ENCODE measurements at places on chromosomes 7 and 10.

GRCh38 chr10:15491856-15492642 is 121.0 kb upstream of the FAM171A1 start:
- DNase-seq, result no peak

DNA sequence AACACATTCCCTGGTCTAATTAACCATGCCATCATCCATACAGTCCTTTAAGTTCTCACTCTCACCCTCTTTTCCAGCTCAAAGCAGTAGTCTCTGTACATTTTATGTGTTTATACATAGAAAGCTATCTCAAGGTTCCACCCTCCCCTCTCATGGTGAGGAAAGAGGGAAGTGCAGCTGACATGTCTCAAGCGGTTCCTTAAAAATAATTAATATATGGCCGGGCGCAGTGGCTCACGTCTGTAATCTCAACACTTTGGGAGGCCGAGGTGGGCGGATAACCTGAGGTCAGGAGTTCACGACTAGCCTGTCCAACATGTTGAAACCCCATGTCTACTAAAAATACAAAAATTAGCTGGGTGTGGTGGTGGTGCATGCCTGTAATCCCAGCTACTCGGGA is 36.7 kb downstream of the ZC3HAV1 start:
- no peak for DNase-seq

GRCh38 chr10:48632166-48632565 is 27.3 kb upstream of the ARHGAP22 start:
- DNase-seq, result no peak

DNA sequence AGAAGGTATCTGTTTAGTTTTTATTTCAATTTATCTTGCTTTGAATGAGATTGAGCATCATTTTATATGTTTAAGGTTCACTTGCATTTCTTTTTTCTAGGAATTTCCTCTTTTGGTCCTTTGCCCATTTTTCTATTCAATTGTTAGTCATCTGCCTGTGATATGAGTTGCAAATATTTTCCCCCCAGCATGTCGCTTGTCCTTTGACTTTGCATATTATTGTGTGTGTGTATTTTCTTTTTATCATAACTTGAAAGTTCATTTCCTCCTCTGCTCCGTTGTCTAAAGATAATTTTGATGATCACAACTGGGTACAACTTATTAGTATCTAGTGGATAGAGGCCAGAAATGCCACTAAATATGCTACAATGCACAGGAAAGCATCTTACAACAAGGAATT is 132.7 kb upstream of the MDFIC start:
- peak; percentile 40 for DNase-seq

- no peak for DNase-seq
These were observed 39.8 kb upstream of the GPR22 start for GRCh38 chr7:107430057-107430456.

- no peak for DNase-seq
These were observed 7.8 kb upstream of the RBM28 start for GRCh38 chr7:128351296-128352152.

- DNase-seq, result no peak
These were observed 44.4 kb upstream of the CELF2 start for GRCh38 chr10:10973310-10973709.

GRCh38 chr7:26061678-26062603 is 90.1 kb upstream of the NFE2L3 start:
- DNase-seq, result peak; percentile 53

DNA sequence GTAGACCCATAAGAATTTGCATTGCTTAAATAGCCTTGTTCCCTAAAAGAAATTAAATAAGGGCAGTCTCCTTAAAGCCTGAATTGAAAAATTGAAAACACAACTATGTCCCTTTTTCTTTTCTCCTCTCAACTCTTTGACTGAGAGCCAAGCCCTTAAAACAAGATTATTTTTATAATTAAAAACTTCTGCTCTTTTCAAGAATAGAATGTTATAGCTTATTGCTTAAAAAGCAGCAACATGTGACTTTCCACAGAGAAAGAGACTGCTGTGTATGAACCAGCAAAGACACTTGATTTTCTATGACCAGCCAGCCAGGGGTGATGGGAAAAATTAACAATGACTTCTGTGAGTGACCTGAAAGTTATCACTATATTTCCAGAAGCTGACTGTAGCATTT is 295.2 kb upstream of the CELF2 start:
- no peak for DNase-seq

- DNase-seq, result no peak
These were observed 13.5 kb downstream of the DYNC2I1 start for GRCh38 chr7:158869876-158870275.

GRCh38 chr10:25614652-25615051 is 319.4 kb upstream of the MYO3A start:
- DNase-seq, result no peak

GRCh38 chr7:106962751-106963150 is 81.8 kb upstream of the PRKAR2B start:
- no peak for DNase-seq

- no peak for DNase-seq
These were observed 72.0 kb upstream of the CALCR start for GRCh38 chr7:93646538-93646937.

- no peak for DNase-seq
These were observed 134.4 kb downstream of the ARHGAP21 start for GRCh38 chr10:24589265-24589664.

DNA sequence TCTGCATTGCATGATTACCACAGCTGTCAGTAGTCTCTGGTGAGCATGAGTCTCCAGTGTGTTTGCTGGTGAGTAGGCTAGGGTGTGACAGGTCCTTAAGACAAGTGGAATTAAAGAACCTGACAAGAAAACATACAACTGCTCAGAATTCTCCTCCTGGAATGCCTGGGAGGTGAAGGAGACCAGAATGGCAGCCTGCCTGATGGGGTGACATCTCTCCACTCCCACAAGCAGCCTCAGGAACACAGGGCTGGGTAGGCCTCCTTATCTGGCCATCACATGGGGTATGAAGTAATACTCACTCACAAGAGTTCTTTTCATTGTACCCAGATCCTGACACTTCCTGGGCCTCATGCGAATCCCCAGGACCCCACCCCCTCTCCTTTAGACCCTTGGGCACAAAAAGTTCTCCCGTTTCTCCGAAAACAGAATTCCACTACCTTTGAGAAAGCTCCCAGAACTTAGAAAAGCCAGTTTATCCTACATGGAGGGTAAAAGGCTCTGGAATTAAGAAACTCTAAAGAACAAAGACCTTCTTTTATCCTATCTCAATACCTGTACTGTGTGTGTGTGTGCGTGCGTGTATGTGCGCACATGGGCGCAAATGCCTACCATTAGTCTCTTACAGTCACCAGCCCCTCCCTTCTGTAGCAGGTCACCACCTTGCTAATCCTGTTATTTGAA is 33.4 kb upstream of the C1GALT1 start:
- DNase-seq, result no peak

DNA sequence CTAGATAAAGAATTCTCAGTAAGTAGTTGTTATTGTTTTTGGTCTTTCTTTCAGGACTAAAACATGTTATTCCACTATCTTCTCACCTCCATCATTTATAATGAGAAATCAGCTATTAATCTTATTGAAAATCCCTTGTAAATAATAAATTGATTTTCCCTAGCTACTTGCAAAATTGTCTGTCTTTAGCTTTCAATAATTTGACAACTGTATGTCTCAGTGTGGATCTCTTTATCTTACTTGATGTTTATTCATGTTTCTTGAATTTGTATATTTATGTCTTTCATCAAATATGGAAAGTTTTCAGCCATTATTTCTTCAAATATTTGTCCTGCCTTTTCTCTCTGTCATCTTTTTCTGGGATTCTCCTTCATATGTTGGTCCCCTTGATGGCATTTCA is 117.1 kb upstream of the ANTXRL start:
- no peak for DNase-seq

DNA sequence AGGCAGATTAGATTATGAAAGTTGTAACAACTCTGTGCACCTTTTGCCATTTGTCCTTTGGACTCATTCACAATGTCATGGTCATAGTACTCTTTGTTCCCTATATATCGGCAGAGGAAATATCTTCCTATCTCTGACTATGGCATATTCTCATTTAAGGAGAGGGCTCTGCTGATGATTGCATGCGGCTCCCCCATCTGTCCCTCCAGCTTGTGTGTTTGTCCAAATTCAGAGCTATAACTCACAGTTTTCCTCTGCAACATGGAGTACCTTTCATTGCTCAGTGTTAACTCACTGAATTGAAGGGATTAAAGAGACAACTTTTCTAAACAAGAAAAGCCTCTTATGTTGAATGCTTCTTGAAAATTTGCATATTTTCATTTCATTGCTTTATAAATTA is 145.5 kb downstream of the OTUD1 start:
- no peak for DNase-seq

DNA sequence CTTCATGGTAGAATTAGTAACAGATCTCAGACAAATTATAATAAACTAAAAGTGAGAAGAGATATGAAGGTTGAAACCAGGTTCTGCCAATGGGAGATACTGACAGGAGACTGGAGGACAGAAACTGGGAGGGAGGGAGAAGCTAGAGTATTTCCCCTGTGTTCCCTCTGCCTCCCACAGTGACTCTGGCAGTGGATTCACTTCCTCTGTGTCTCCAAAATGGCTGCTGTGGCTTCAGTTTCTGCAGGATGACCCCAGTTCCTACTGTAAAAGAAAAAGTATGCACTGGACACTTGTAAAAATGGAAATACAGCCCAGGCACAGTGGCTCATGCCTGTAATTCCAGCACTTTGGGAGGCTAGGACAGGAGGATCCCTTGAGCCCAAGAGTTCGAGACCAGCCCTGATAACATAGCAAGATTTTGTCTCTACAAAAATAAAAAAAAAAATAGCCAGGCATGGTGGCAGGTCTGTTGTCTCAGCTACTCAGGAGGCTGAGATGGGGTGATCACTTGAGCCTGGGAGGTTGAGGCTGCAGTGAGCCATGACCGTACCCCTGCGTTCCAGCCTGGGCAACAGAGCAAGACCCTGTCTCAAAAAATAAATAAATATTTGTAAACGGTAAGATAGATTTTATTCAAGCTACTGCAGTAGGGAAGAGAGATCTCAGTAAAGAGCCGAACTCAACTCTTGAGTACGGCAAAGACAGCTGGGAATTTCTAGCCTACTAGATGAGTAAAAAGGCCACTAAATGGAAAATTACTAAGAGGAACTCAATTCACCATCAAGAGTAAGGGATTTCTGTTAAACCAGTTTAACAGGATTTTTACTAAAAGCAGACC is 156.6 kb upstream of the TRIM24 start:
- no peak for DNase-seq

- DNase-seq, result no peak
These were observed 106.0 kb downstream of the CXCL12 start for GRCh38 chr10:44278837-44279324.

- DNase-seq, result no peak
These were observed 29.6 kb downstream of the GLI3 start for GRCh38 chr7:42207420-42207819.

GRCh38 chr10:123729523-123729922 is 63.4 kb downstream of the GPR26 start:
- DNase-seq, result no peak

GRCh38 chr10:63586043-63586442 is 64.8 kb downstream of the REEP3 start:
- DNase-seq, result no peak

DNA sequence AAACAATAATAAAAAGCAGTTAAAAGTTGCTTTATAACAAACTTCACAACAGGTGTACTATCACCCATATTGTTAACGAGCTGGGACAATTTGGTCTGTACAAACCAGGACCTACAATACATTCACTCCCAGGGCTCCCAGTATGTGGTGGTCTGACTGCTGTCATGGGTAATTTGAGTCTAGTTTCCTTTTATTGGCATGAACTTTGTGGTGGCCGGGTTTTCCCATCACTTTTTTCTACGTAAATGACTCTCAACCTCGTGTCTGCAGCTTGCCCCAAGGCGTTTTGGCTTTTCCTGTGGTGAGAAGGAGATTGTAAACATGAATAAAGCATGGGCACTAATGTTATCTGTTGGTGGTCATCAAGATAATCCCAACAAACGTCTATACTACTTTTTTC is 118.7 kb upstream of the CDK6 start:
- DNase-seq, result no peak

GRCh38 chr10:124698545-124699469 is 45.4 kb downstream of the FAM53B start:
- no peak for DNase-seq

DNA sequence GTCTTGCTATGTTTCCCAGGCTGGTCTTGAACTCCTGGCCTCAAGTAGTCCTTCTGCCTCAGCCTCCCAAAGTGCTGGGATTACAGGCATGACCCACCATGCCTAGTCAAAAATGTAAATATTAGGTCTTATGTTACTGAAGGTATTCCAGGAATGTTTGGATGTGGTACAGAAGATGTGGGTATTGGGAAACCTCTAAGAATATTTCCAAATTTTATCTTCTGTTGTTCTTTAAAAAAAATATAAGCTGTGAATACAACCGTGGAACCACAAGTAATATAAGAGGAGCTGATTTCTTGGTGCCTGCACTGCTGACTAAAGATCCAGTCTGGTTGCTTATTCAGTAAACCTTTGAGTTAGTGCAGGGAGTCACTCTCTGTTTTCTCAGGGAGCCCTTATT is 178.3 kb downstream of the AUTS2 start:
- DNase-seq, result no peak

DNA sequence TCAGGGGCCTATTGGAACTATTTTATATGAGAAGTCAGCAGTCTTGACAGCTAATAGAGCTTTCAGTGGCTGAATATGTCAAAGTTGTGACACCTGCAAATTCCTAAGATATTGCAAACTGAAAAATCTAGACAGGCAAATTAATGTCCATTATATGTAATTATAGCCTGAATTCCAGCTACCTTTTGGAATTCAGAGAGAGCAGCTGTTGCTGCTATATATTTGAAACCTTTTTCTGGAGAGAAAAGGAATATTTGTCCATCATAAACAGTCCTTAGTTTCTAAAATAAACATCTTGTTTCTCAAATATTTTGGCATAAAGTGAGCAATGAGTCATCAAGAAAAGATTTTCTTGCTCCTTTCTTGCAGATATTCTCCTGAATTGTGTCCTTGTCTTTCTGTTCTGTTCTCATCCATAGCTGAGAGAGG is 408.9 kb upstream of the SEMA3D start:
- DNase-seq, result no peak

- no peak for DNase-seq
These were observed 3.7 kb downstream of the LRRC4 start for GRCh38 chr7:128027485-128027980.

DNA sequence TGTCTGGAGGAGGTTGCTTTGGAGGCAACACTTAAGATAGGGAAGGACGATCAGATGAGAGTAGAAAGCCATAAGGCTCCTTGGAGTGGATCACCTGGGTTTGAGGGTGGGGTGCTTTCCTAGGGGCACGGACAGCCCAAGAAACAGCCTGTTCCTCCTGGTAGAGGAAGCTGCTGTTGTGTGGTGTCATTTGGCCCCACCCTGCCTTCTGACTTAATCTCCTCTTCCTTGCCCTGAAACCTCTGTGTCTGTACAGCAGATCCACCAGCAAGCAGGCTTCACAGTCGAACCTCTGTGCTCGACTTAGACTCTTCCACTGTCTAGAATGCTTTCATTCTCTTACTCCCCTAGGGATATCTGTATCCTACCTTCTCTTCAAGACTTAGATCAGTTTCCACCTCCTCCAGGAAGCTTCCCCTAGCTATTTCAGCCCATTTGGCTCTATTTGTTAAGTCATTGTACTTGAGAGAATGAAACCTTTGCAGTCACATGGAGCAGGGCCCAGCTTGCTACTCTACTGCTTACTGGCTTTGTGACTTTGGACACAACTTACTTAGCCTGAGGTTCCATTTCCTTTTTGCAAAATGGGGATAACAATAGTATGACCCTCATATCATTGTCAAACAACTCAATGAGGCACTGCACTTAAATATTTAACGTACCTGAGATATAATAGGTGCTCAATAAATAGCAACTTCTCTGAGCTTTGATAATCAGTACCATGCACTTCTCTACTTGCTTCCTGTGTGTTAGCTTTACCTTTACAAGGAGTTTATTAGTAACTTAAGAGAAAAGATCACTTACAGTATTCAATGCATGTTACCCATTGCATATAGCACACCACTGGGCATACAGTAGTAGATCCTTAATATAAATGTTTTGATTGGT is 5.0 kb downstream of the MXI1 start:
- no peak for DNase-seq

Data from brain microvascular endothelial cell (primary cell).